Epithelial cell of esophagus (primary cell): ENCODE measurements at places on chromosomes 6 and 20.
A peak's percentile ranks its signal among the peaks of the same experiment; 100 is the strongest.

- DNase-seq, result no peak
These were observed 78.2 kb downstream of the ASXL1 start for GRCh38 chr20:32436142-32436861.

DNA sequence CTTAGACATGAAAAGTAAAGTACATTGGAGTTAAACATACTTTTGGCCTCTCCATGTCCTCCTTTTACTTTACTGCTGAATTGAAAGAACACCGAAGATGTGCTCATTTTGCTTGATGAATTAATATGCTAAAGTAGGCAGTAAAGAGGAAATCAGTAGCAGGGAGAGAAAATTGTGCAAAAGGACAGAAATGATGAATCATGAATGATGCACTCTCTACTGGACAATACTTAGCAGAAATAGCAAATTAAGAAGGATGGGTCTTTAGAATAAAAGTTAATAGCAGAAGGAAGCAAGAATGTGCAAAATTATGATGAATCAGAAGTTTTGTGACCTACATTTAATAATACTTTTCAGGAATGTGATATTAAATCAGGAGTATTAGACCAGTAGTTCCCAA is 8.4 kb upstream of the SPINT3 start:
- peak; percentile 29 for DNase-seq

GRCh38 chr6:26206868-26207801 is 119.9 kb downstream of the HFE start:
- no peak for DNase-seq

DNA sequence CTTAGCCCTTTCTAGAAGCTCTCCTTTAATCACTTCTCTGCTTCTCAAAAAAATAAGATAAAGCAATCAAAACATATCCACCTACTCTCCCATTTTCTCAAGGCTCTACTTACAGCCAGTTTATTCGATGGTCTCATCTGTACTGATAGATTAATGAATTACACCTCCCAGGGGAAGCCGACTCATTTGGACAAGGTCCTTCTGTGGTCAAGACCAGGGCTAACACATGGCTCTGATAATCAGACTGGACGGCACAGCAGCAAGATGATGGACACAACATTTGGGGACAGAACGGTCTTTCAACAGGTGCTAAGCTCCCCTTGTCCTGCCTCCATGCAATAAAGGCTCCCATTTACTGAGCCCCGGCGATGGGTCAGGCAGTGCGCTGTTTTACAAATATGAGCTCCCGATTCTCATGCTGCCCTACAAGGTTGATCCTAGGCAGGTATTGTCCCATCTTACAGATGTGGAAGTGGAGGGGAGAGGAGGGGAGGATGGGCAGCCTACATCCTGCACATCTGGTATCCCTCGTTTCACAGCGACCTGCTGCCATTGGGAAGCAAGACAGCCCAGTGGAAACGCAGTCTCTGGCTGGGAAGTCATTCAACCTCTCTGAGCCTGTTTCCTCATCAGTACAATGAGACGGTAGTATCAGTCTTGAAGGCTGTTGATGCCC is 15.7 kb downstream of the CPNE5 start:
- no peak for DNase-seq

- DNase-seq, result peak; percentile 52
These were observed 17.4 kb downstream of the ADNP start for GRCh38 chr20:50913690-50914375.

DNA sequence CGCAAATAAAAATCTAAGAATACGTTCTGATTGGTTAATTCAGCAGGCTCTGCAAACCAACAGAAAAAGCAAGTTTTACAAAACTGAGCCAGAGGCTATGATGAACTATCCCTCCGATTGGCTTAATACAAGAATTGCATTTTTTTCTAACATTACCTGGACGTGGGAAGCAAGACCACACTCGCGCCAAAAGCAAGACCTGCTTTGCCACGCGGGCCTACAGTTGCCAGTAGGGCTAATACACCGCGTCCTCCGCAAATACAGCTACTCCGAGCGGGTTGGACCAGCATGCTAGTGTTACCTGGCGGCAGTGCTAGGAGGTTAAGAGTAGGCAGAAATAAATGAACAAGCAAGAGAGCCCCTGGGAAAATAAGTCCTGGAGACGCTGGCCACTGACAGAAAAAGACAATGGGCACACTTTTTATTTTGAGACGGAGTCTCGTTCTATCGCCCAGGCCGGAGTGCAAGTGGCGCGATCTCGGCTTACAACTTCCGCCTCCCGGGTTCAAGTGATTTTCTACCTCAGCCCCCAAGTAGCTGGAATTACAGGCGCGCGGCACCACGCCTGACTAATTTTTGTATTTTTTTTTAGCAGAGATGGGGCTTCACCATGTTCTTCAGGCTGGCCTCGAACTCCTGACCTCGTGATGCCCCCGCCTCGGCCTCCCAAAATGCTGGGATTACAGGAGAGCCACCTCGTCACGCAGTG is 131.9 kb upstream of the BTN3A2 start:
- DNase-seq, result peak; percentile 62

GRCh38 chr6:158708239-158708638 is 58.4 kb downstream of the SYTL3 start:
- DNase-seq, result no peak

DNA sequence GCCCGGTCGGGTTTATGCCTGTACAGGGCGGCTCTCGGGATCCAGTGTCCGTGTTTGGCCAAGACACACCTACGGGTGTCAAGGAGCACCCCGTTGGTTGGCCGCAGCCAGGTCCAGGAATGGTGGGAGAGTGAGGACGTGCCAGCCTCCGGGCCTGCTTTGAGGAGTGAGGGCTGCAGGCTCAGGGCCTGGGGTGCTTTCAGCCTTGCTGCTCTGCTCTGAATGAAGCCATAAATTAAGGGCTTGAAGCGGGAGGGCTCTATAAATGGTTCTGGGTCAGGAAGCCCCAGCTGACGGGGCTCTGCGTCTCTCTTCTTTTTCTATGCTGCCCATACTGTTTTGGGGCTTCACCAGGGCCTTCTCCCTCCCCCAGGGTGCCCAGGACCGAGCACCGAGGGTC is 15.1 kb downstream of the GATA5 start:
- no peak for DNase-seq

DNA sequence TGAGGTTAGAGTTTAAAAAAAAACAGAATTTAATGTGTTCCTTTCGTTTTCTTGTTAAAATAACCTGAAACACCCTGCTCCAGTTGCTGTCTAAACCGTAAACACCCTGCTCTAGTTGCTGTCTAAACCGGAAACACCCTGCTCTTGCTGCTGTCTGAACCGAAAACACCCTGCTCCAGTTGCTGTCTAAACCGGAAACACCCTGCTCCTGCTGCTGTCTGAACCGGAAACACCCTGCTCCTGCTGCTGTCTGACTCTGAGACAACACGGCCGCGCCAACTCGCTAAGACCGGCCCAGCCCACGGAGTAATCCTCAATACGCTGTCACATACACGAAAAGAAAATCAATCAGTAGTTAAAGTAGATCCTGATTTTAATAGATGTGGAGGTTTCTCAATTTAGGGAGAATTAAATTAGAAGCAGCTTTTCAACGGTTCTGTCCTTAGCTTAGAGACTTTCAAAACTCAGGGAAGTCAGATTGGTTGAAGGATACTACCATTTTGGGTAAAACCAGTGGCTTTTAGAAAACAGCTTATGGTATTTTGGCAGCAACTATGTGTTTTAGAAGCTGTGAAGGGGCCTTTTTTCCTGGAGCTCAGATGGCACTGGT is 98.3 kb downstream of the RAMACL start:
- DNase-seq, result no peak
